ENCODE measurements at places on chromosomes 6 and 20.

- DNase-seq = no peak
Measured at GRCh38 chr6:12189150-12189549, 101.0 kb upstream of the EDN1 start.

DNA sequence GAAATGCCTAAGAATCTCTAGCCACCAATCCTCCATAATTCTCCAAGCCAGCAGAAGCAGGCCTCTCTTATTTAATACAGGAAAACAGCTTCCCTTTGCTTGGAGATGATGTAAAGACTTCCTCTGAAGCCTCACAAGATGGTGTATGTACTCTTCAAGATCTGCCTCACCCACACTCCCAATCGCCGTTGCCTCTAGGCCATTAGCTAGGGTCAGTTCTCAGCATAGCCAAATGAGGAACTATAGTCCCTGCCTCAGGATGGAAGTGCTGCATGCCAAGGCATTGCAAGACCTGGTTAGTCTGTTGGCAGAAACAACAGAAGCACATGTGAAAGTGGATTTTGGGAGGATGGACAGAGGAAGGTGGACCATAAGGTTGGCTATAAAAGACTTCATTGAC, 139.1 kb downstream of the SCML4 start:
- DNase-seq = no peak

- no peak for DNase-seq
Measured at GRCh38 chr20:48287021-48287494, 501.8 kb upstream of the SULF2 start.

DNA sequence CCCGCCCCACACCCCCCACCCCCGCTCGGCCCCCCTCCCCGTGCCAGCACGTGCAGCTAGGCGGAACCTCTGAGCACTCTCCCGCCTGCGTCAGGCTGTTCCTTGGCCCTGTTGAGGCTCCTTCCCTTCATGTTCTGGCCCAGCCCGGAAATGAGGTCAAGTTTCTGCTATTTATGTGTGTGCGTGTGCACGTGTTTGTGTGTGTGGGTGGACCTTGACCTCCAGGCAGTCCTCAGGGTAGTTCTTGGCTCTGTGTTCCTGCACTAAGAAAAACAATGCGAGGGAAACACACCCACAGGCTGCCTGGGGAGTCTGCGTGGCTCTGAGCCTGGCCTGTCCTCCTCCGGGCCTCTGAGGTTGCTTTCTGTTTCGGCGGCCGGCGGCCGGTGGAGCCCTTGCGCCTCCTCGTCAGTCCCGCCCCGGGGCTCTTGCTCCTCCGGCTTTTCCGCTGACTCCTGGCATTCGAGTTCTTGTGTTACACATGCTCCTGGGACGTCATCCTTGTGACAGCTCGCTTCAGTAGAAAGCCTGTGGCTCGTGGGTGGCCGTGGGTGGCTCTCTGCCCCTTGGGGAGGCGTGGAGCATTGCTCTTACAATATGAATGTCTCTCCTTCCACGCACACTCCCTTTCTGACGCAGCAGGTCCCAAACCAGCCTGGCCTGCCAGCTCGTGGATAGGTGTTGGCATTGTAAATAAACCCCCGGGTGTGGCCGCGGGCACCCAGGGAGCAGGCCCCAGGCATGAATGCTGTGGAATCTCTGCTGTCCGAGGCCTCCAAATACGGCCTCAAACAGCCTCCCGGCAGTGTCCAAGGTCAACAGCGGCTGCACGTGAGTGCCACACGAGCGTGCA, 10.0 kb downstream of the SLCO4A1 start:
- peak; percentile 33 for DNase-seq

DNA sequence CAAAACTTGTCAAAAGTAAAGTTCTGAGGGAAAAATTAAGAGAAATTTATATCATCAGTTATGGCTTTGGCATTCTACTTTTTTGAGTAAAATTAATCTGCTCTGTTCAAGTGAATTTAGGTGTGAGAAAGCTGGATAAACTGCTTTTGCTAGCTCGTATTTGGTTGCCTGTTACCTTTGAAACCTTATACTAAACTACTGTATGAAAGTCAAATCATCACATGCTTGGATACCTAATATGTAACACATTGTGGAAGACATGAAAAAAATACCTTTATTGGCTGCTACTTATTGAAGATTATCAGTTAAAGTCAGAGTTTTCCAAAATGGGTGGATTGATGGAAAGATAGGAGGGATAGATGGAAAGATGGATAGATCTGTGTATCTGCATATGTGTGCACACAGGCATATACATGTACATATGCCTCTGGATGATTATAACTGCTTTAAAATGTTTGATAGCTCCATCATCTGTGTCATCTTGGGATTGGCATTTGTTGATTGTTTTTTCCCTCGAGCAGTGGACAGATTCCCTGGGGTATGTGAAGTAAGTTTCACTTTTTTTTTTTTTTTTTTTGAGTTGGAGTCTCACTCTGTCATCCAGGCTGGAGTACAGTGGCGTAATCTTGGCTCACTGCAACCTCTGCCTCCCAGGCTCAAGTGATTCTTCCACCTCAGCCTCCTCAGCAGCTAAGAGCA, 24.3 kb downstream of the SCAF8 start:
- no peak for DNase-seq

GRCh38 chr6:3412779-3413500, 43.9 kb downstream of the SLC22A23 start:
- no peak for DNase-seq

DNA sequence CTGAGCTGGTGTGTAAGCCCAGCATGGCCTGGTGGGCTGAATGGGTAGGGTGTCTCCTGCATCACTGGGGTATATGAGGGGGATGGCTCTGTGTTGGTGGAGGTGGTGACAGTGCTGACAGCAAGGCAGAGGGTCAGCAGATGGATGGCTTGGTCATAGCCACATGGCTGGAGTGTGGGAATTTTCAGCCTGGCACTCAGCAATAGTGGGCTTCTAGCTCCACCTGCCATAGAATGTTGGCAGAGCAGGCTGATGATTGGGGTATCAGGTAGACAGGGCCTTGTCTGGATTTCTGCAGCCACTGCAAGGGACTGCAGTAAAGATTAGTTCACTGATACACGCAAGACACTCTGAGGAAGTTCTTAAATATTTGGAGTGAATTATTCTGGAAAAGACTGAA, 137.5 kb upstream of the BACH2 start:
- no peak for DNase-seq

DNA sequence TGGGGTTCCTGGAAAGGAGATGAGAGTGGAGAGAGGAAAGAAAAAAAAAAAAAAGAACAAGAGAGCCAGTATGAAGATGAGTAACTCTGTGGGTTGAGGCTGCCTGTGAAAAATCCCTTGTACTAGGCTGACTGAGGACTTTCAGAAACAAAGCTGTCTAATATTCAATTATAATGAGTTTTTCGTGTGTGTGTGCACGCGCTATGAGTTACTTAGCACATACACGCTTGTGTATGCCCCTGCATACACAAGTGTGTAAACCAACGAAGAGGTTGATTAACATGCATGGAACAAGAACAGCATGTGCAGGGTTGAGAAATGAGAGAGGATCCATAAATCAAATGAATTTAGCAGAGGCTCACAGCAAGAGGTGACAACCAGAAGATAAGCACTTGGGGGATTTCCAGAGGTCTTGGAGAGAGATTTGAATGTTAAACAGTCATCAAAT, 4.8 kb upstream of the RBPJL start:
- no peak for DNase-seq

DNA sequence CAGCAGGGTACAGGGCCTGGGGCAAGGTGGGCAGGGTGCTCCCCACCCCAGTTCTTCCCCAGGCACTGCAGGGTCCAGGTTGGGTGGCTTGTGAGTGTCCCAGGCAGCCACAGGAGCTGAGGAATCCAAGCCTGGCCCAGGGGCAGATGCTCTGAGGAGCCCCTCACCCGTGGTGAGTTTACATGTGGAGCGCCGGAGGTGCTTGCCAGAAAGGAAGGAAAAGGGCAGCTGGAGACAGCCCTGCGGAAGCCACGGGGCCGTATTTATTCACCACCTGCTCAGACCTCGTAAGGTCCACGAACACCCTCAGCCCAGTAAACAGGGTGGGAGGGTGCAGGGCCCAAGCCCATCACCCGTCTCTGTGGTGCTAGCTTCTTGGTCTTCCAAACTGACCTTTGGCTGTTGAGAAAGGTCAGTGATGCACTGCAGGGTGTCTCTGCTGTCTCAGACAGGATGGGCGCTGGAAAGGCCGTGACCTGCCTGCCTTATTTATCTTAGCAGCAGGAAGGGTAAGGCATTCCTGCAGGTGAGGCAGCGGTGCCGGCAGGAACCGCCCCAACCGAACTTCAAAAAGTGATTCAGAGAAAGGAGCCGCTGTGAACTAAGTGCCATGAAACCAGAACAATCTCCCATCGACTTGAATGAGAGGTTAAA, 4.0 kb upstream of the FRMD1 start:
- no peak for DNase-seq

DNA sequence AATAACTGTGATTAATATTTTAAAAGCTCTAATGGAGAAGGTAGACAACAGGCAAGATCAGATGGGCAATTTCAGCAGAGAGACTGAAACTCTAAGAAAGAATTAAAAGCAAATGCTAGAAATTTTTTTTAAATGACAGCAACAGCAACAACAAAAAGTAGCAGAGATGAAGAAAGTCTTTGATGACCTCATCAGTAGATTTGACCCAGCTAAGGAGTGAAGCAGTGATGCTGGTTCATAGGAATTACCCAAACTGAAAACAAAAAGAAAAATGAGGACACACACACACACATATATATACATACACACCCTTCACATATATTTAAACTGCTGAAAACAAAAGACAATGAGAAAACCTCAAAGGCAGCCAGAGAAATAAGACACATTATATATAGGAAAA, 197.6 kb upstream of the ARID1B start:
- DNase-seq = no peak

DNA sequence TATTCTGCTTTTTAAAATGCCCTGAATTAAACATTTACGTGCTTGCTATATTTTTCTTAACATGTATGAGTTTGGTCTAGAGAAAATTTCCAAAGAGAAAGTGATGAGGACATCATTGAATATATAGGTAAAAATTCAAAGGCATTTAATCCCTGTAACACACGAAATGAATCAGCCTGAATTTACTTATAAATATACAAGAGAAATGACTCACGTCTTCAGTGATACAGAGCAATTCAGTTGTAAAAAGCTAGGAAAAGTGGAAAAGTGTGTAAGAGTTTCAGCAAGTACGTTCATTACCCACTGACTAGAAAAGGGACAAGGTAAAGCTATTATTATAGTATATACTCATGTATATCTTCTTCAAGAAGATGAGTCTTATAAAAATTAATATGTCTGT, 124.8 kb downstream of the HIVEP1 start:
- no peak for DNase-seq

GRCh38 chr20:45361793-45362192, 1.2 kb upstream of the SYS1 start:
- DNase-seq = no peak

DNA sequence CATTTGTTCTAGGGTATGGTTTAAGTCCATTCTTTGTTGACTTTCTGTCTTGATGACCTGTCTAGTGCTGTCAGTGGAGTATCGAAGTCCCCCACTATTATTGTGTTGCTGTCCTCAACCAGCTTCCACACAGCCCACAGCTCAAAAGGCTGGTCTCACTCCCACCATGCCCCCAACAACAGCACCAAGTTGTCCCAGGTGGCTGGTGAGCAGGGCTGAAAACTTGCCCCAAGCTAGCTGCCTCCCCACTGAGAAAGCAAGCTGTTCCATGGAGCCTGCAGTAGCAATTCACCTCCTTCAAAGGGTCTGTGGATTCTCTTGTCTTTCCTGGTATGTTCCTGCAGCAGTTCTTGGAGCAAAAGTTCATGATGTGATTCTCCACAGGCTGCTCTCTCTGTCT, 221.0 kb downstream of the SYNDIG1 start:
- no peak for DNase-seq

GRCh38 chr6:167130008-167130677, 7.2 kb downstream of the CCR6 start:
- no peak for DNase-seq

GRCh38 chr6:12567682-12568081, 148.9 kb upstream of the PHACTR1 start:
- no peak for DNase-seq

DNA sequence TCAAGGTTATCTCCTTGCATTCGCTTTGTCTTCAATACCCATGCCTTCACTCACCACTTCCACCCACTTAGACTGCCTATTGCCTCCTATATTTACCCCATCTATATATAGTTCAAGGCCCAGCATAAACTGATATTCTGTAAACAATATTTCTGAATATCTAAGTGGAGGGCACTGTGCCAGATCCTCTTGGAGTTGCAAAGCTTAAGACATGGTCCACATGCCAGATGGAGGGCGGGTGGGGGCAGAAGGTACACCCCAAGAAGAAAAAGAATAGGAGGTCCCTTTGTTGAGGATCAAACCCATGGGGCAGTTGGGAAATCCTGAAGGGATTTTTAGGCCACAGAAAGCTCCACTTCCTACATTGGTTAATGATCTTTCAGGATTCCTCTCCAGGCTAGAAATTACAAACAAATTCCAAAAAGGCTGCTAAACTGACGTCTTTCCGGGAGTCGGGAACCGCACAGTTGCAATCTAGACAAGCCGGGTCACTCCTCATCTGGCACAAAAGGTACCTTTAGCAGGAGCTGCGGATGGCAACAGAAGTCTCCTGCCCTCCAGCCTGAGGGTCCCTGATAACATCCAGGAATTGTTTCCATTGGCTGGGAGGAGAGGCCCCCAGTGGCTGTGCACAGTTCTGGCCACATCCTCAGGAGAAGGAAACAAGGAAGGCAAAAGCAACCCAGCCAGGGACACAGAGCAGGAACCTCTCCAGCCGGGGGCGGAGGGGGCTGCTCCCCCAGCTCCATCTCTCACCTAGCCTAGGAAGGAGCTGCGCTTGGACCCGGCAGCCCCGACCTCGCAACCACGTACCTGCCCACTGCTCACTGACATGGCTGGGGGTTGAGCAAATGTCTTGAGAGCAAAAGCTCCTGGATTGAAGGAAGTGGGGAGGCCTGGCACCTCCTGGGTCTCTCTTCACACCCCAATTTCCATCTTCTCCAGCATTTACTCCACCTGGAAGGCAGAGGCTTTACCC, 5.9 kb upstream of the LPIN3 start:
- no peak for DNase-seq

DNA sequence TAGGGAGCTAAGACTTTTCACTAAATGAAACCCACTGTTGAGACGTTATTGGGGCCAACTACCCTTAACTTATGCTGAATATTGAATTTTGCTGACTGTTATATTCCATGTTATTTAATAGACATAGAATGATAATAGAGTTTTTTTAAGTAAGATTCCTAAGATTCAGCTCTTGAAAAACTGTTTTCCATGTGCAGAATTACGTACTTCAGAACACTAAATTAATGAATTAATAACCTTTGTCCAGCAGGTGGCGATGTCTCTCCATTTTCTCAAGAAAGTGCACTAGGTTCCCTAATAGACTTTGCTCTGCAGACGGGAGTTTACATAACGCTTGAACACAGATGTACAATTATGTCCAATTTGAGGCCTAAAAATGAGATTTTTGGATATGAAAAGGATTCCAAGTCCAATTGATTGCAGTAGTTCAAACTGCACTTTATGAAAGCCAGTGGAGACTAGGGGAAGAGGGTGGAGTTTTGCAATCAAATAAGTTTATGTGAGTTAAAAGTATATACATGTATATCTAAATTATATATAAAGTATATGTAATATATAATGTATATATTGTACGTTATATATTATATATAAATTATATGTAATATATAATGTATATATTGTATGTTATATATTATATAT, 282.1 kb downstream of the UST start:
- DNase-seq = peak; percentile 88
